Activated naive CD4-positive, alpha-beta T cell treated with anti-CD3 and anti-CD28 coated beads, Interleukin-2, amount 10 ng/mL, durations not matched to agents 7 days and 5 days (primary cell): ENCODE measurements at places on chromosomes 2 and 18.

DNA sequence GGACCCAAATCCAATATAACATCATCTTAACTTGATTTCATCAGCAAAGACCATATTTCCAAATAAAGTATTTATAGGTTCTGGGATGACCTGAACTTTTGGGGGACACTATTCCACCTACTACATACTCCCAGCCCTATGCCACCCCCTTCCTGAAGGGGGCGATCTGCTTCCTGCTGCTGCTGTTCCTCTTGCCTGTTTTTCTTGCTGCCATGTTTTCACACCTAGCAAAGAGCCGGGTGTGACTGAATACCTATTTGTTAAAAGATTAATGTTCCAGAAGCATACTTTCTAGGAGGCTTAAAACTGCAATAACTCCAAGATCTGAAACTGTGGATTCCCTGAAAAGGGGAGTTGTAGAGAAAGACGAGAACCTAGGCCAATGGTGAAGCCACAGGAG is 89.7 kb downstream of the ICOS start:
- H3K36me3 ChIP-seq, result peaks cover 3% of the 10 kb centered on the region
- DNase-seq, result no peak
- H3K27ac ChIP-seq, result peak overlapping the region; percentile 39
- no peak overlapping the region for H3K4me3 ChIP-seq
- no peaks in the 10 kb centered on the region for H3K27me3 ChIP-seq

DNA sequence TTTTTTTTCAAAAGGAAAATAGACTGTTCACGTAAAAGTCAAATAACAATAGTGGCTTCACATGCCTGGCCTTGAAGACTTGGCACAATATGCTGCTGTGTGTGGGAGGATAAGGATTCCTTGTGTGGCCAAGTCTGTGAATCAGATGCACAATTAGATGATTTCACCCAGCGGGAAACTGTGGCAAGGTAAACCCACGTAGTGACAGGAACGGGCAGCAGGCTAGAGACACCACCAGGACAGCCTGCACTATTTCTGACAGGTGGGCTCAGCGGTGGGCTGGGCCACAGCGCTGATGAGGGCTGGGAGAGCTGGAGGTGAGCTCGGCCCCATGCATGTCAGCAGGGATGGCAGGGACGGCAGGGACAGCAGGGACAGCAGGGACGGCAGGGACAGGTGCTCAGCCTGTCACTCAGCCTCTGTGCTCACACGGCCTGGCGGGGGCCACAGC is 21.6 kb downstream of the SNORC start:
- H3K27me3 ChIP-seq, result peaks cover 22% of the 10 kb centered on the region
- DNase-seq, result no peak
- H3K4me1 ChIP-seq, result no peaks in the 10 kb centered on the region
- H3K27ac ChIP-seq, result no peak overlapping the region
- no peak overlapping the region for H3K4me3 ChIP-seq
- H3K36me3 ChIP-seq, result no peaks in the 10 kb centered on the region

DNA sequence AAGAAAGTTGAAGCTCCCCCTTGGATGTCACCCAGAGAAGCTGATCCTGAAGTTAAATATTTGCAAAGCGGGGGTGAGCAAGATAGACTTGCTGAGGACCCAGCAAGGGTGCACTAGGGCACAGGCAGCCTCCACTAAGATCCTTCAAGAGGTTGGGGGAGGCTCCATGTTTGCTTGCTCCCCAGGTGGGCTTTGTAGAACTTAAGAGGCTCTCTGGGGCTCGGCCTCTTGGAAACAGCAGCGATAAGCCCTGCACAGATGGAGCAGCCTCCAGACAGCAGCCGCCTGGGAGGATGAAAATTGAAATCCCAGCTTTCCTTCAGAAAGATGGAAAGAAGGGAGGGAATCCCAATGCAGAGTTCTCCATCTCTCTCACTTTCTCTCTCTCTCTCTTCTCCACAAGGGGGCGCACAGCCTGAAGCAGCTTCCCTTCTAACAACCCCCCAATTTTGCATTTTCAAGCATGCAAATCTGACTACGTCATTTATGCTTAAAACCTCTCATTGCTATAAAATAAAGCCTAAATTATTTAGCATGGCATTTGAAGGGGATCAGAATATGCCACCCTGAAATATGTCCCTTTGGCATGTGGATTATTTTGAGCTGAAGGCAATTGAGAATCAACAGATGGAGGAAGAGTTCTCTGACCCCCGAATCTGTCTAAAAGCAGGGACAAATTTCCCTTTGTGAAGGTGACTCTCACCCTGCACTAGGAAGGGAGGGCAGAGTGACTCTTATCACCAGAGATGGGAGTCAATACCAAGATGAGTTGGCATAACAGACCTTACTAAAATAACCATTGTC is 185.7 kb upstream of the KLHL29 start:
- peaks cover 5% of the 10 kb centered on the region for H3K27me3 ChIP-seq
- no peak overlapping the region for H3K4me3 ChIP-seq
- H3K36me3 ChIP-seq, result no peaks in the 10 kb centered on the region
- DNase-seq, result peak; percentile 36

GRCh38 chr2:22481486-22482259 is 903.3 kb upstream of the KLHL29 start:
- H3K27ac ChIP-seq, result no peak overlapping the region
- no peak overlapping the region for H3K4me3 ChIP-seq
- no peaks in the 10 kb centered on the region for H3K36me3 ChIP-seq

DNA sequence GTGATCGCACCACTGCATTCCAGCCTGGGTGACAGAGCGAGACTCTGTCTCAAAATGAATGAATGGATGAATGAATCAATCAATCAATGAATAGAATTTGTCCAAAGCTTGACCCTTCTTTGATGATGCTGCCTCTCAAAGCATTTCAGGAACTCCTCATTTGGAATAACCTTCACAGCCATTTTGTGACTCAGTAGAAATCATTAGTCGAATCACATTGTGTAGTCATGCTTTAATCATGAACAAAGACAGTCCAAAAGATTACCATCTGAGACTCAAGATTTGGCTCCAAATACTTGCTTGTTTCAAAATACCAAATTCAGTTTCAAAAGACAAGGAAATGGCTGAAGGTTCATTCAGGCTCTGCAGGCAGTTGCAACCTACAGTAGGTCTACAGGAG is 83.1 kb downstream of the VWA3B start:
- no peak overlapping the region for H3K27ac ChIP-seq
- peaks cover 38% of the 10 kb centered on the region for H3K27me3 ChIP-seq
- H3K4me1 ChIP-seq, result no peaks in the 10 kb centered on the region

- no peaks in the 10 kb centered on the region for H3K36me3 ChIP-seq
- no peak for DNase-seq
- H3K27me3 ChIP-seq, result no peaks in the 10 kb centered on the region
- H3K4me1 ChIP-seq, result no peaks in the 10 kb centered on the region
- no peak overlapping the region for H3K27ac ChIP-seq
Measured at GRCh38 chr2:223114170-223114569, 62.2 kb downstream of the KCNE4 start.

DNA sequence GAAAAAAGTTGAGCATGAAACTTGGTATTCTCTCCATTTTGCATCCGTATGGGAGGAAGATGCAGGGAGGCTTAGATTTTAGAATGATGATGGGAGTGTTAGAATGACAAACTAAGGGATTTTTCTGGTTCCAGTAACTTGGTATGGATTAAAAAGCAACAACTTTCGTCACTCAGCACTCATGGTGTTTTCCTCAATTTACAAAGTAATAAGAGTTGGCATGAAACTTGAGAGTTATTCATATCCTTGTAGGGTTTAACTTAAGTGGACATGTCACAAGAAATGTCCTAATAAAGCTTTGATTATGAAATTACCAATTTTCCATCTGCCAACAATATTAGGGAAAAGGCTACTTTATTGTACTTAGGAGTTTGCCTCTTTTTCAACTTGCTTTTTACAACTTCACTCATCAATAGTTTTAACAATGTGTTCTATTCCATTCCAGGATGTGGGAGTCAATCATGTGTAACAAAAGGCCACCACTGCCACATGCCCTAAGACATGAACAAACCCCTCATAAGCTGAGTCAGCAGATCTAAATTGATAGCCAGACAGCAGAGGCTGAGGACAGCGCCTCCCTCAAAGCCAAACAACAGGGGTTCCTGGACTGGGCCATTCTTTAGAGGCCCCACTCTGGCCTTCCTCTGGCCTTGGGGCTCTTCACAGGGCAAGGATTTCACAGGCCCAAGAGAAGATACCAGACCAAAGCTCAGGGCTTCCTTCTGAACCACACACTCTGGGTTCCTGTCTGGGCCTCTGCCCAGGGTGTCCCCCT is 265.8 kb downstream of the TNS1 start:
- no peak overlapping the region for H3K27ac ChIP-seq
- peaks cover 12% of the 10 kb centered on the region for H3K27me3 ChIP-seq
- H3K4me3 ChIP-seq, result no peak overlapping the region
- no peak for DNase-seq

DNA sequence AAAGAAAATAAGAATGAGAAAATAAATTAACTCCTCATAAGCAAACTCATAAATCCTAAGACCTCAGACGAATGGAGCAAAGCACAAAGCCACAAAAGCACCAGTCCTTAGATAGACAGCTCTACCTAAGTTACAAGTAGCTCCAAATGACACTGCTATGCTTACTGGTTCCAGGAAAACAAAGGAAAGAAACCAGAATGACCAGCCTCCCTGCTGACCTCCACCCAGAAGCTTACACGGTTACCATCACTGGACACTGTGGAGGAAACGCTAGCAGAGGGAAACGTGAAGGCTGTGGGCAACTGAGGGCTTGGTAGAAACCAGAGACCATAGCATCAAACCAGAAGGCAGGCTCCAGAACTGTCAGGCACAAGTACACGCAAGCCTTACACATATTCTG is 67.8 kb downstream of the STK39 start:
- H3K4me3 ChIP-seq, result no peak overlapping the region
- H3K4me1 ChIP-seq, result peaks cover 57% of the 10 kb centered on the region
- no peak overlapping the region for H3K27ac ChIP-seq
- peaks cover 31% of the 10 kb centered on the region for H3K36me3 ChIP-seq
- DNase-seq, result no peak

- no peak for DNase-seq
- no peak overlapping the region for H3K27ac ChIP-seq
- H3K4me1 ChIP-seq, result peaks cover 16% of the 10 kb centered on the region
- H3K36me3 ChIP-seq, result no peaks in the 10 kb centered on the region
- peaks cover 3% of the 10 kb centered on the region for H3K27me3 ChIP-seq
- no peak overlapping the region for H3K4me3 ChIP-seq
Measured at GRCh38 chr18:48866028-48866733, 84.6 kb downstream of the SMAD7 start.

- H3K36me3 ChIP-seq, result no peaks in the 10 kb centered on the region
- H3K4me3 ChIP-seq, result no peak overlapping the region
- H3K4me1 ChIP-seq, result no peaks in the 10 kb centered on the region
- H3K27ac ChIP-seq, result no peak overlapping the region
- no peak for DNase-seq
Measured at GRCh38 chr18:52484977-52485376, 145.0 kb downstream of the DCC start.

- H3K4me3 ChIP-seq, result no peak overlapping the region
- peaks cover 5% of the 10 kb centered on the region for H3K4me1 ChIP-seq
- no peak for DNase-seq
- H3K27ac ChIP-seq, result no peak overlapping the region
- H3K27me3 ChIP-seq, result no peaks in the 10 kb centered on the region
- no peaks in the 10 kb centered on the region for H3K36me3 ChIP-seq
Measured at GRCh38 chr2:190843890-190844699, 36.5 kb upstream of the GLS start.

DNA sequence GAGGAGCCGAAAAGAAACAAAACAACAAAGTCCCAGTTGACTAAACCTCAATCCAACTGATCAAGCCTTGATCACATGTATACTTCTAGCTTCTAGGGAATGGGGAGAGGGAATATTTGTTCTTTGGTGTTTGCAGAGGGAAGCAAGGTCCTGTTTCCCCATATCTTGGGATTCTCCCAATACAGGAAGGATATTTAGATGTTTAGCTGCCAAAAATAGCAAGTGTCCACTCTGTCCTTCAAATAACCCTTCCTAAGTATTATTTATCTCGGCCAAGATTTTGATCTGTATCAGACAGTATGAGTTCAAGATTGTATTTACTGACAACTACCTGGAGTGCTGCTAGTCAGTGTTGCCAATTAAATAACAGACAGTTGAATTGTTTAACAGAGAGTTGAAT is 55.5 kb downstream of the TBR1 start:
- H3K27me3 ChIP-seq, result peaks cover 8% of the 10 kb centered on the region
- H3K4me3 ChIP-seq, result no peak overlapping the region
- DNase-seq, result no peak
- H3K4me1 ChIP-seq, result no peaks in the 10 kb centered on the region
- H3K36me3 ChIP-seq, result no peaks in the 10 kb centered on the region
- no peak overlapping the region for H3K27ac ChIP-seq

DNA sequence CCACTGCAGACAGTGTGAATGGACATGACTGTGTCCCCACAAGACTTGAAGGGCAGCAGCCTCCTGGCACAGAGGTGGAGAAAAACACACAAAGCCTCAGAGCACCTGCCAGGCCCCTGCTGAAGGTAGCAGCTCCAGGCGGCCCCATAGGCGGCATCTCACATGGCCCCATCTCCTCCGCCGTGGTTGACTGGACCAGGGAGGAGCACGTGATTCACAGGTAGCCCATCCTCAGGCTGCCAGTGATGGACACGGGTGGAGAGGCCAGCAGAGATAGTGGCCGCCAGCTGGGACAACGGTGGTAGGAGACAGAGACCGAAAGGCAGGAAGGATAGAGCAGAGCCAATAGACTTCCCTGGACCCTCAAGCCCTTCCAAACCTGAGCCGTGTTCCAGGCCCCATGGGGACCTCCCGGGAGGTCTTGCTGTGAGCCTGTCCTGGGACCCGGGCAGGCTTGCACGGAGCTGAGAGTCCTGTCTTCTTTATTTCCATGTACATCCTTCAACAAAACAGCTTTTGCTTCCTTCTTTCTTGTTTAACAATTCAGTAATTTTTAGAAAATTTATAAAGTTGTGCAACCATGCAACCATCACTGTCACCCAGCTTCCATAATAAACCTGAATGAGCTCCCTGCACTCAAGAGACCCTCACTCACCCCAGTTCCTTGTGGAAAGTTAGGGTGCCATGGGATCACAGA is 26.9 kb downstream of the GPR55 start:
- DNase-seq, result no peak
- no peak overlapping the region for H3K4me3 ChIP-seq
- H3K36me3 ChIP-seq, result no peaks in the 10 kb centered on the region
- peaks cover 69% of the 10 kb centered on the region for H3K27me3 ChIP-seq
- H3K4me1 ChIP-seq, result peaks cover 16% of the 10 kb centered on the region

DNA sequence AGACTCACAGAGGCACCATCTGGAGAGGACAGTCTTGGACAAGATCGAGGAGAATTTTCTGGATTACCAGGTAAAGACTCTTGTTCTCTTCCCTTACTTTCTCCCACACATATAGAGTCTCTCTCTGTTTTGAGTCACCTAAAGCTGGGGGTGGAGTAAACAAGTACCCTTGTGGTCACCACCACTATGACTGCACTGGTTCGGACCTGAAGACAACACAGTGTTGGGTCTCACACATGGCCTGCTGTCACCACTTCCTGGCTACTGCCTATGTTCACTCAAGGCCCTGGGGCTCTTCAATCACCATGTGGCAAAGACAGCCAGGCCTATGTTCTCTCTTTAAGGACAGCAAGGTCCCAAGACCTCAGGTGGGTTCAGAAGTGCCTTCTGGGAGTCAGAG is 253.3 kb upstream of the VRK2 start:
- no peak overlapping the region for H3K27ac ChIP-seq
- no peaks in the 10 kb centered on the region for H3K4me1 ChIP-seq
- DNase-seq, result no peak
- H3K4me3 ChIP-seq, result no peak overlapping the region
- no peaks in the 10 kb centered on the region for H3K36me3 ChIP-seq

- H3K27ac ChIP-seq, result no peak overlapping the region
- no peak for DNase-seq
- no peaks in the 10 kb centered on the region for H3K4me1 ChIP-seq
- H3K27me3 ChIP-seq, result peaks cover 6% of the 10 kb centered on the region
- H3K4me3 ChIP-seq, result no peak overlapping the region
Measured at GRCh38 chr2:134508391-134508790, 210.4 kb downstream of the TMEM163 start.
